ENCODE measurements at places on chromosomes 16 and 17.
A peak's percentile ranks its signal among the peaks of the same experiment; 100 is the strongest.

- no peak for DNase-seq
These were observed 1.1 kb upstream of the ADCY7 start for GRCh38 chr16:50265260-50265659.

DNA sequence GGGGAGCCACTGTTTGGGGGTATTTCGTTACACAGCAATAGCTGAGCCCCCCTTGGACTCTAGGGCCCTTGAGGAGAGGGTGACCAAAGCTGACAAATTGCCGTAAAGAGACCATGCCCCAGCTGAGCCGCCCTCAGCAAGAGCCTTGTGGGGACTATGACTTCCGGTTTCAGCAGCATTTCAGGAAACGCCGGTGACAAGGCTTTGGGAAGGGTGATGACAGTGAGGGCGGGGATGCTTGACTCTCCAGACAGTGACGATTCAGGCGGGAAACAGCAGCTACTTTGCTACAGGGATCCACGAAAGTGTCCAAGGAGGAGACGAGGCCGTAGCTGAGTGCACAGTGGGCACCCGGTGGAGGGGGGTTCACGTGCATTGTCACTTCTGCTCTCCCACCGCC is 360.8 kb downstream of the C16orf95 start:
- no peak for DNase-seq

DNA sequence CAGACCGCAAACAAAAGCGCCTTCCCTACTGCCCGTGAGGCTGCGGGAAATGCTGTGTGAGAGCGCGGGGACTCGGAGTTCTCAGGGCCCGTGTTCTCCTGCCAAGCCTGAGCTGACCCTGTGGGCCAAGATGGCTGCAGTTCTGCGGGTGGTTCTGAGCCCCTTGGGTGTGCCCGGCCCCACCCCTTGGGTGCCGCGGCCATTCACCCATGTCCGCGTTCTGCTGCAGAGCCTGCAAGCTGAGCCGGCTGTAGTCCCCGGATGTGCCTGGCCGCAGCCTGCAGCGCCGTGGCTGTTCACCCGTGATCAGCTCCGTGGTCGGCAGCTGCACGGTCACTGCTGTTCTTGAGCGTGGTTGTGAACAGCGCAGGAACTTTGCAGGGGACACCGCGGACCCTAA is 20.0 kb downstream of the ACSF3 start:
- no peak for DNase-seq

GRCh38 chr17:44097110-44097958 is 26.1 kb downstream of the HDAC5 start:
- peak; percentile 70 for DNase-seq

DNA sequence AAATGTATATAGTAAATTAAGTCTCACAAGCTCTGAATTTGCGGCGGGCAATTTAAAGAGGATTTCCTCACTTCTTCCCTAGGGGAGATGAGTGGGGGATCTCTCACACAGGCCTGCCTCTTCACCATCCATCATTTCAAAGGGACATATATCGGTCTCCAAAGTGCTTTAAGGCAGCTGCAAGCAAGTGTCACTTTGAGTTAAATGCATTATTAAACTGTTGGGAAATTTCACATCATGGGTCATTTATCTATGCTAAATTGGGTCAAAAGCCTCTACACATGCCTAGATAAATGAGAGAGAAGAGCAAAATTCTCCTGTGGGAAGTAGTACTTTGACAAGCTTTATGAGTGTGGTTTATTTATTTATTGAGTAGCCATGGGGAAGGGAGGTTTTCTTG is 1106.1 kb upstream of the GOT2 start:
- no peak for DNase-seq

- DNase-seq: no peak
These were observed 727 bp downstream of the RPL26 start for GRCh38 chr17:8382052-8382879.

DNA sequence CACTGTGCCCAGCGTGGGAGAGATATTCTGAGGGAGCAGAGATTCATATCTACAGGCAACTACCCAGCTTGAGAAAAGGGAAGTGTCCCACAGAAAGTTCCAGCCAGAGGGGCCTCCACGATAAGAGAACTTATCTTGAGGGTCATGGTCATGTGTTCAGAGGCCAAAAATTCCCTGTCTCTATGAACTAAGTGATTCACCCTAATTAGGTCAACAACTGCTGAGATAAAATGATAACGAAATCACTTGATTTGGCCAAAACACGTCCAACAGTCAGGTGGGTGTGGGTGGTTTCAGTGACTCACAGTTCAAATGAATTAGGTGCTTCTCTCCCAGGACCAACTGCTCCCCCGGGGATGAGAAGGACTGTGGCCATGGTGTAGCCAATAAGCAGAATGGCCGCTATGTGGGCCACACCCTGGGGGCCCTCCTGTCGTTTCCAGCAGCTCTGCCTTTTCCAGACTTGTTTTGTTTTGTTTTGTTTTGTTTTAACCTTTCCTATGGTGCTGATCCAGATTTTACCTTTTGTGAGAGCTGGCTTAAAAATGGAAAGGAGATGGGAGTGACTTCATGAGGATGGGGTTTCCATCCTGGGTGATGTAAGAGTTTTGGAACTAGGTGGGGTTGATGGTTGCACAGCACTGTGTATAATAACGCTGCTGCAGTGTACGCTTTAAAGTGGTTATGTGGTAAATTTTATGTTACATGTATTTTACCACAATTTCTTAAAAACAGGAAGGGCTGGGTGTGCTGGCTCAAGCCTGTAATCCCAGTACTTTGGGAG is 8.7 kb downstream of the DNAI2 start:
- DNase-seq: no peak

GRCh38 chr16:24986512-24987303 is 28.5 kb downstream of the ARHGAP17 start:
- DNase-seq: peak; percentile 90

- peak; percentile 32 for DNase-seq
These were observed 13.5 kb upstream of the FBXO47 start for GRCh38 chr17:38980490-38981217.

- DNase-seq: no peak
These were observed 23.6 kb downstream of the IGSF6 start for GRCh38 chr16:21628772-21629171.

- DNase-seq: no peak
These were observed 20.1 kb upstream of the APRT start for GRCh38 chr16:88831838-88832237.

DNA sequence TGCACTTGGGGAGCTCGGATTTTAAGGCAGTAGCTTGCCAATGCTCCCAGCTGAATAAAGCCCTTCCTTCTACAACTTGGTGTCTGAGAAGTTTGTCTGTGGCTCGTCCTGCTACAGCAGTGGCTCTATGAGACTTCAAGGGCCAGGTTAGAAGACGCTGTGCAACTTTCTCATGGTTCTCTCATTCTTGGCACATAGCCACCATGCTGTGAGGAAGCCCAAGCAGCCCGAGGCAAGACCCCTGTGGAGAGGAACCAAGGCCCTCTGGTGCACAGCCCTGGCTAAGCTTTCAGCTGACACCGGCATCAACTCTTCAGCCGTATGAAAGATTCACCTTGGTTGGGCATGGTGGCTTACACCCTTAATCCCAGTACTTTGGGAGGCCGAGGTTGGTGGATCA is 116.9 kb upstream of the EEF2KMT start:
- no peak for DNase-seq

GRCh38 chr17:50861822-50862528 is 4.2 kb downstream of the TOB1 start:
- peak; percentile 6 for DNase-seq

GRCh38 chr17:44807093-44807816 is 22.8 kb downstream of the GJC1 start:
- DNase-seq: no peak

- DNase-seq: no peak
These were observed 1.3 kb downstream of the NLK start for GRCh38 chr17:28043741-28044140.

GRCh38 chr16:73234496-73234895 is 186.6 kb upstream of the ZFHX3 start:
- no peak for DNase-seq

DNA sequence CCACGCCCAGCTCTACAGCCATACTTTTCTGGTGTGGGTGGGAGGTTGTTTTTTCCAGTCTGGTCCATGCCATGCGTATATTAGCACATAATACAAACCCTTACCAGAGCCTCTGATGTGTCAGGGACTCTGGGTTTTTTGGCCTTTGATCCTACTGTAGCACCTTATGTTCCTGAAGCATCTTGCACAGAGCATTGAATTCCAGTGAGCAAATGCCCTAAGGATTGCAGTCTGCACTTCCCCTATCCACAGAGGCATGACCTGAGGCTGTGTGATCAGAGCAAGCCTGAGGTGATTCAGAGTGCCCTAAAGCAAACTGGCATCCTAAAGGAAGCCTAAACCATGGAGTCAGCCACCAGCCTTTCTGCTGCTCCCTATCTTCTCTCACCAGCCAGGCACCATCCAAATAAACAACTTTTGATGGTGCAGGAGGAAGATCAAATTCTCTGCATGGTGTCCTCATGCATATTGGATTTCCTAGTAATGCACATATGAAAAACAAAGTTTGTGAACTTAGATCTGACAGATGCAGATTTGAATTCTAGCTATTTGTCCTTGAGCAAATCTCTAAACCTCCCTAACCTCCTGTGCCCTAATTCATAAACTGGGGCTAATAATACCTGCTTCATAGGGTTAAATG is 41.2 kb upstream of the HAS3 start:
- DNase-seq: no peak

- no peak for DNase-seq
These were observed 26.9 kb downstream of the RANBP10 start for GRCh38 chr16:67779256-67780014.

DNA sequence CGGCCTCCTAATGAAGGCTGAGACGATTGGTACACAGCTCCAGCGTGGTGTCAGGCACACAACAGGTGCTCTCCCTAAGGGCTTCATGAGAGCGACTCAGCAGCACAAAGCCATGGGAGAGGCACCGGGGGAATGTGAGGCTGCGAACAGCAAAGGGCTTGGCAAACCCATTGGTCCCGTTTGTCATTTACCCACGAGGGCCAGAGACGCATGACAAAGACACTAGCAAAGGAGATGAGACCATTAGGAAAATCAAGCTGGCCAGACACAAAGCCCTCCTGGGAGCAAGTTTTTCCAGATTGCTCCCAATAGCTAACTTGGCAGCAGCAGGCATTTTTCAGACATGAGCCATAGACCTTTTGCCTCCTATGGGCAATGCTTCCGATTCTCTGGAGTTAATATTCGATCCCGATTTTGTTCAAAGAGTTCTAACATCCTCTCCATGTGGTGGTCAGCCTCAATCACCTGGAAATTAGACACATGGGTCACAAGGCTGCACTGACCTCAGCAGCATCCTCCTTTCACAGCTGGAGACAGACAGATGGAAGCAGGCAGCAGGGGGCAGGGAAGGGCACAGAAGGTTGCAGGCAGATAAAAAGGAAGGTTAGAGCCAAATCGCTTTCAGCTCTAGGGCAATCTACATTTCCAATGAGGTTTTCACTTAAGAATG is 38.2 kb downstream of the TK2 start:
- peak; percentile 81 for DNase-seq

DNA sequence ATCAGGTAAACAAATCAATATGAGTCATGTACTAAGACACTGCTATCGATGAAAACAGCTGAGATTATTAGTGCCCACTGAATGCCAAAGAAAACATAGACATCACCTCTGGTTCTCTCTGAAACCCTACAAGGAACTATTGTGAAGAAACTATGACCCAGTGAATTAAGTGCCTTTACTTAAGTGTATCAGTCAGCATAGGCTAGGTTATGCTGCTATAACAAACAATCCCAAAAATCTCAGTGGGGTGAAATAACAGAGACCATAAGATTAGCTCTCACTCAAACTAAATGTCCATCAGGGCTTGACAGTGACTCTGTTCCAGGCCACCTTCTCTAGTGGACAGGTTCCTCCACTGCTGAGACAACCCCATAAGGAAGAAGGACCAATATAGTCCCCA is 57.7 kb upstream of the KDM8 start:
- no peak for DNase-seq

GRCh38 chr16:49520492-49521038 is 147.0 kb downstream of the C16orf78 start:
- no peak for DNase-seq

GRCh38 chr16:68473358-68474070 is 25.2 kb upstream of the SMPD3 start:
- DNase-seq: no peak

DNA sequence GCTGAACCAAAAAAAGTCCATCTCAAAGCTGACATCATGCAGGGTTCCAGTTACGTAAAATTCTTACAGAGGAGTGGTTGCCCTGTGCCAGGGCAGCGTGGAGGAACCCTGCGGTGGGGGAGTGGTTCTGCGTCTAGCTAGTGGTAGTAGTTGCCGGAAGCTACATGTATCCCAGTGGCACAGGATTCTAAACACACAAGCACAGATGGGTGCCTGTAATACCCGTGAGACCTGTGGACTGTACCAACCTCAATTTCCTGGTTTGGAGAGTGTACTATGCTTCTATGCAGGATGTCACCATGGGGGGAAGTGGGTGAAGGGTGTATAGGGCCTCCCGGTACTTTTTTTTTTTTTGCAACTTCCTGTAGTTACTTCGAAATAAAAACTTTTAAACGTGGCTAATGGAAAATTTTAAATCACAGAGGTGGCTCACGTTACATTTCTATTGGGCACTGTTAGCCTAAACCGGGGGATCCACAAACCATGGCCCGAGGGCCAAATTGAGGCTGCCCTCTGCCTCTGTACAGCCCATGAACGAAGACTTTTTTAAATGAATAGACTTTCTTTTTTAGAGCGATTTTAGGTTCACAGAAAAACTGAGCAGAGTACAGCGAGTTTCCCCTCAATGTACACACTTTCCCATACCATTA is 38.5 kb downstream of the TBC1D16 start:
- no peak for DNase-seq

- no peak for DNase-seq
These were observed 106.3 kb downstream of the CDH11 start for GRCh38 chr16:65015599-65015998.

- DNase-seq: no peak
These were observed 7.6 kb downstream of the IFT20 start for GRCh38 chr17:28327709-28328108.

- DNase-seq: peak; percentile 3
These were observed 77.4 kb downstream of the BPTF start for GRCh38 chr17:67902511-67903231.

GRCh38 chr17:73850426-73850825 is 206.2 kb upstream of the SDK2 start:
- no peak for DNase-seq

GRCh38 chr17:12133183-12133582 is 112.5 kb downstream of the MAP2K4 start:
- DNase-seq: peak; percentile 52

- DNase-seq: no peak
These were observed 16.2 kb downstream of the SKAP1 start for GRCh38 chr17:48413613-48414405.

DNA sequence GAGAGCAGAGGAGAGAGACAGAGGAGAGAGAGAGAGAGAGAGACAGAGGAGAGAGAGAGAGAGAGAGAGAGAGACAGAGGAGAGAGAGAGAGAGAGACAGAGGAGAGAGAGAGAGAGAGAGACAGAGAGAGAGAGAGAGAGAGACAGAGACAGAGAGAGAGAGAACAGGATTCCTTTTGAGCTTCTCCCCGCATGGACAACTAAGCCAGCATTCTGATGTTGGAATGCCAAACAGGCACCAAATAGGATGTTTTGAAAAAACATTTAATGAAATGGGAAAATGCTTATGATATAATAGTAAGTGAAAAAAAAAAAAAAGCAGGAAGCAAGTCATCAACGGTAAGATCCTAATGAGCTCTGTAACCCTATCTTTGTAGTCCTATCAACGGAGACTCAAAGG is 60.7 kb downstream of the ARSG start:
- DNase-seq: no peak

Data from fibroblast of upper back skin (primary cell).